ENCODE measurements at places on chromosomes 12 and 14. TPM values are rescaled to one million over a fixed set of nuclear protein-coding genes. Genes with fewer than 3 reads are reported as not detected.

DNA sequence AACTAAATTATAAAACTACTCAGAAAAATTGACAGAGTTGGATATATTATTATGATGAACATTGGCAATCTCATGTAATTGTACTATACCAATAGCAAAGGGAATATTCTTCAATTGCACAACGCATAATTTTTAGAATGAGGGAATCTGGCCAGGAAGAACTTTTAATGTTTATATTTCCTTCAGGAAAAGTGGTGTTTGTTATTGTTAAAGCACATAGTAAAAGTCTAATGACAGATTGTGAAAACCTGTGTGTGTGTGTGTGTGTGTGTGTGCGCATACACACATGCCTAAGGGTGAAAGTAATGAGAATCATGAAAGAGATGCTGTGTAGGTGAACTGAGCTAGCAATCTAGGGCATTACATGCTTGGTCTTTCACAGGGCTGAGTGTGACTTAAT is 877.7 kb downstream of the SLC6A15 start:
- DNase-seq: no peak

DNA sequence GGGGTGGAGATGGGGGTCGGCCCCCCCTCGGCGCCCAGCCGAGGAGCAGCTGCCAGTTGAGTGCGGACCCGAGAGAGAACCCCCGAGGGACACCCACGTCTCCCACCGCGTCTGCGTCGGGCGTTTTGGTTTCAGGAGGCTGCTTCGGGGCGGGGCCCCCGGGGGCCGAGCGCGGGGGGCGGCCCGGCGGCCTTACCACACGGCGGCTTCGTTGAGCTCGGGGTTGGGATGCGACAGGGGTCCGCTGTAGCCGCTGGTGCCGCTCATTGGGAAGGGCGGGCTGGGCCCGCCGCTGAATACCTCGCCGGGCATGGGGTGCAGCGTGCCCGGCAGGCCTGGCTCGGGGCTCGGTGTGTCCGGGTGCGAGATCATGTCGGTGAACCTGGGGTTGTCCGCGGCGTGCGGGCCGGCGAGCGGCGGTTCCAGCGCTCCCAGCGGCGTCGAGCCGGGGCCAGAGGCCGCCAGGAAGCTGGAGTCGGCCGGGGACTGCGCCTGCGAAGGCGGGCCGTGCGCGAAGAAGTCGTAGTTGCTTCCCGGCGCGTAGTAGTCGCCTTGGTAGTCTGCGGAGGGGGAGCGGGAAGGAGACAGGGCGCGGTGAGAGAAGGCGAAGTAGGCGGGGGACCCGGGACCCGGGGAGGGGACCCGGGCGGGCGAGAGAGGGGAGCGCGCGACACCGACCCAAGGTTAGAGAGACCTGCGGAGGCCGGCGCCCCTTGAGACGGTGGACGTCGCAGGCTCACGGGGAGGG is 8.5 kb downstream of the LHX5 start:
- no peak for DNase-seq

DNA sequence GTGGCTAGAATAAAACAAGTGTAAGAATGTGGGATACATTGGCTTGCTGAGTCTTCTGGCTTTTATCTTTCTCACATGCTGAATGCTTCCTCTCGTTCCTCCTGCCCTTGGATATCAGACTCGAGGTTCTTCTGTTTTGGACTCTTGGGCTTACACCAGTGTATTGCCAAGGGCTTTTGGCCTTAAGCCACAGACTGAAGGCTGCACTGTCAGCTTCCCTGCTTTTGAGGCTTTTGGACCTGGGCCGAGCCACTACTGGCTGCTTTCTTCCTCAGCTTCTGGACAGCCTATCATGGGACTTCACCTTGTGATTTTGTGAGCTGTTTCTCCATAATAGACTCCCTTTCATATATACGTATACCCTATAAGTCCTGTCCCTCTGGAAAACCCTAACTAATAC is 300.9 kb upstream of the STXBP6 start:
- DNase-seq: no peak

The DLK1 gene
- polyA plus RNA-seq: 23.7 TPM

The BCDIN3D gene
- polyA plus RNA-seq: 7.9 TPM

The LBHD2 gene
- not detected for polyA plus RNA-seq

Data from right renal pelvis (tissue), 4 donors.